ENCODE measurements at places on chromosomes 1 and 21.

- no peak for ATAC-seq
Measured at GRCh38 chr1:147630447-147630846, 39.9 kb downstream of the ACP6 start.

GRCh38 chr1:231039161-231040018, 664 bp downstream of the FAM89A start:
- peak; percentile 57 for ATAC-seq

GRCh38 chr21:35738347-35738961, 321.9 kb downstream of the SETD4 start:
- ATAC-seq: no peak

- no peak for ATAC-seq
Measured at GRCh38 chr1:29119121-29119929, 4.4 kb downstream of the TMEM200B start.

DNA sequence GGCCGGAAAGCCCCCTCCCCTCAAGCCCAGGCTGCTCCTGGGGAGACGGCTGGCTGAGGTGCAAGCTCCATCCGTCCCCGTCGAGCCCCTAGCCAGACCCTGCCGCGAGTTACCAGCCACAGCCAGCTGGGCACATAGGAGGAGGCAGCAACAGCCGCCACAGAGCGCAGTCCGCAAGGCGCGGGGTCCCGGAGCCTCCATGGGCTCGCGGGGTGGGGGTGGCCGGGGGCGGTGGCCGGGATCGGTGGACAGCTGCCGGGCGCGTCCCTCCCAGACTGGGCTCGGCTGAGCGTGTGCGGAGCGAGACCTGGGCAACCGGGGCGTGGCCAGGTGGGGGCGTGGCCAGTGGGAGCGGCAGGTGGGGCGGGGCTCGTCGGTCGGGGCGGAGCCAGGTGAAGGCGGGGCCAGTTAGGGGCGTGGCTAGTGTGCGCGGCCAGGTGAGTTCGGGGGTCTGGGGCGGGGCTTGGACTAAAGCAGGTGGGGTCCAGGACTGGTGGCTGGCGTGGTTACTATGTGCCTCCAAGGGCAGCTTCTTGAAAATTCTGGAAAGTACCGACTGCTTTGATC, at the start of gene CD164L2:
Gene CD164L2 (minus strand): TSS at position 295 of the 567 bp plus-strand sequence. CDS start 94 bp downstream, at position 201.
- ATAC-seq: no peak

DNA sequence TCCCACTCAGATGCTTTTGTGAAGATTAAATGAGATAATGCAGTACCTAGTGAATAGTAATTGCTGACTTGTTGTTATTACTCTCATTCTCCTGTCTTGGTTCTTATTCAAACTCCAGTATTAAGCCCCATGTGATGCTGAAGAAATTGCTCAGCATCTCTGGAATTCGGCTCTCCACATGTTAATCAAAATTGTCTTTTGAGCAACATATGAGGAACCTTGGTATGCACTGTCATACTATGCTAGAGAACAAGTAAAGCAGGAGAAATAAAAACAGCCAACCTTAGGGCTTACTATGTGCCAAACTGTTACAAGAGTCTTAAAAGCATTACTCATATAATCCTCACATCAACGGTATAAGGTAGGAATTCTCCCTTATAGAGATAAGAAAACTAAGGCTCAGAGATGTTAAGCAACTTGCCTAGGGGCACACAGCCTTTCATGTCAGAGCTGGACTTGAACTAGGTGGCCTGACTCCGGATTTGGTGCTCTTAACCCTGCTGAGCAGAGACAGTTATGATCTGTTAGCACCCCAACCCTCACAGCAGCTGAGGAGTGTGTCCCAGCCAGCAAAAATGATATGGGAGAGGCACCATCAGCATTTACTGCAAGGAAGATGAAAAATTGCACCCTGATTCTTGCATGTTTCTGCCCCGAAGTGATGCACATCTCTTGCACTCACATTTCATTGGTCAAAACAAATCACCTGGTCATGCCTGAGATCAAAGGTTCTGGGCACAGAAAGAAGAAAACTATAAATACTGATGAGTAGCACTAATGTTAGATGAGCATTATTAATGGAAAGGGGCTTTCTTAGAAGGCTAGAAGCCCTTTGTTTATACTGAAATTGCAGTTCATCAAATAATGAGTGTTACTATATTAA, 102.3 kb downstream of the OMA1 start:
- ATAC-seq: no peak

GRCh38 chr1:6688757-6689156, 12.9 kb downstream of the DNAJC11 start:
- no peak for ATAC-seq

DNA sequence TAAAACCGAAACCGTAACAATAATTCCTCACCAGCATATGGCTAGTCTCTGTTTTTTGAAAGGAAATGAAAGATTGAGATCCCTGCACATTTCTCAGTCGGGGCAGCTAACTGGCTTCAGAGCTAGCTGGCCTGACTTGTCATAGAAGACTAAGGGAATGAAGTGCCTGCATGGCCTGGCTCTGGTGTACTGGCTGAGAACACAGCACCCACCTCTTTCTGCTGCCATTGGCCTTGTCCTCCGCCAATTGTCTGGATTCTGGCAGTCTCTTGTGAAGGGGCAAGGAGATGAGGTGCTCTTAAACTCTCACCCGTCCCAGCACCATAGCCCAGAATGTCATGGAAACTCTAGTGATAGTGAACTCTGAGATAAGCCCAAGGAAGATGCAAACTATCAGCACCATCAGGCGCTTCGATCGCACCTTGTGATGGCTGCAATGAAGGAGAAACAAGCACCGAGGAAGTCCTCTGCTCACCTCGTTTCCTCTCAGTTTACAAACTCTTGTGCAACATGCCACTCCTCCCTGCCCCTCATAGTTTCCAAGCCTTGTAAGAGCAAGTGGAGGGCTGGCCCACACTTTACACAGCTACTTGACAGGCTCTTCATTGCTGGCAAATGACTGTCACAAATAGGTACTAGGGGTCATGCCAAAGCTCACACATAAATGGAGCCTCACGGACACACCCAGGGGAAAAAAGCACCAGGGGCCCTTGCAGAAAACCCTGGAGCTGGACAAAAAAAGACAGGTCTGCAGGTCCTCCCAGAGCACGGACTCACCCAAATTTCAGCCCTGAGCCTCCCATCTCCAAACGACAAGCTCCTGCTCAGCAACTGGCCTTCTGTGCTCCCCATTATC, 16.4 kb downstream of the INPP5B start:
- ATAC-seq: peak; percentile 56

DNA sequence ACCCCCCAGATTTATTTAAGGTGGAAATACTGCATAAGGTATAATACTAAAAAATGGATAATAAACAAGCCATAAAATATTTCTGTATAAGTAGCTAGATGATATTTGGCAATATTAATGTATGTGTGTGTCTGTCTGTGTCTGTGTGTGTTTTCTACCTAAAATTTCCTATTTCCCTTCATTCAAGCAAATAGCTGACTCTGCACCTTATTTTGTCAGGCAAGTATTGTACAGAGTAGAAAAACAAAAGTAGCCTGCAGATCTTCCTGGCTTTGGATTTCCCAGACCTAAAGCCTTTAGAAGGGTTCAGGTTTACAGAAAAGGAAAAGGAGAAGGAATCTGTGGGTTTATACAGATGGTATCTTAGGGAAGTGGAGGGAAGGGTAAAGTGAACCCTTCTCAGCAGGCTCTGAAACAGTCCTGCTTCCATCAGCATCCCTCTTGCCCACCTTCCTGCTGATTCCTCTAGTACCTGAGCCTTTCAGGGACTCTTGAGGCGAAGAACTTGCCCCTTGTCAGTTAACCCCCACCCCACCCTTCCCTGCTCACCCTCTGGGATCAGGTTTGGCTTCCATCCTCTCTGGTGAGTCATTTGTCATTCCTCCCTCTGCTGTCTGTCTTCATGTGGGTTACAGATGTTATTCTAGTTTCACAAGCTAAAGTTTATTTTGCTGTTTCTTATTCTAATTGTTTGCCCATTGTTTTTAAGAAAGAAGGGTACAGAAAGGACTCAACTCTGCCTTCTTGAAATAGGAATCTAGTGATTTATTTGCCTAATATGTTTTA, 21.7 kb upstream of the RGS16 start:
- no peak for ATAC-seq

DNA sequence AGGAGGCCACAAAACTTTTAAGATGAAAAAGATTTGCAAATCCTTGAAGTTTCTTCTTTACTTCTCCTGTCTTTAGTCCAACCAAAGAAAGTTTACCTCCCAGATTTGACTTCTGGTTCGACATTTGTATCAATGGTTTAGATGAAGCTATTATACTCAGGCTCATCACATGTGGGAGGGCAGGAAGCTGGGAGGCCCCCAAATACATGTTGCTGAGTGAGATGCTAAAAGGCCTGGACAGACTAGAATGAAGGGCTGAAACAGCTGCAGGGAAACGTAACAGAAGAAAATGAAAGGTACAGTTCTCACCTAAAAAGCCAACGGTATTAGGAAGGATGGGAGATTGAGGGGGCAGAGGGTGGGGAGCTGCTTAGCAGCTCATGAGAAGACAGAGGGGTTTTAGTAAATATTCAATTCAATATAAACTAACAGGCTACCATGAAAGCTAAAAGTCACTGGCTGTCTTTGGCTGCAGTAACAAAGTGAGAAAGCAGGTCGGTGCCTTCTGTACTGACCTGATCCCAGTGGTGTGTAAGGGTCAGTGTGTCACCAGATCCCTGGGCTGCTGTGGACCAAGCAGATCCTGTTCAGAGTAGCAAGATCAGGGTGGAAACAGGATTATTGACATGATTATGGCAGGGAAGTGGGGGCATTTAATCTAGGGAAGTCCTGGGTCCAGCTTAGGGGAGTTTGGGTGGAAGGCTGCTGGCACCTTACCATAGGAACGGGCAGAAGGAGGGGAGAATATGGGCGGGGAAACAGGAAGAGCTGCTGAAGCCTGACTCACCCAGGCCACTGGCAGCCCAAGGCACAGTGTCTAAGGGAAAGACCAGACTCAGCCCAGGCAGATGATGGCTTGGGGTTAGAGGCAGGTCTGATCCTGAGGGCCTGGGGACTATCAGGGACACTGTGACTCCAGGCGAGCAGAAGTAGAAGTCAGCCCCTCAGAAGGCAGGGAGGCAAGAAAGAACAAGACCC, 60.4 kb downstream of the KCNN3 start:
- no peak for ATAC-seq

DNA sequence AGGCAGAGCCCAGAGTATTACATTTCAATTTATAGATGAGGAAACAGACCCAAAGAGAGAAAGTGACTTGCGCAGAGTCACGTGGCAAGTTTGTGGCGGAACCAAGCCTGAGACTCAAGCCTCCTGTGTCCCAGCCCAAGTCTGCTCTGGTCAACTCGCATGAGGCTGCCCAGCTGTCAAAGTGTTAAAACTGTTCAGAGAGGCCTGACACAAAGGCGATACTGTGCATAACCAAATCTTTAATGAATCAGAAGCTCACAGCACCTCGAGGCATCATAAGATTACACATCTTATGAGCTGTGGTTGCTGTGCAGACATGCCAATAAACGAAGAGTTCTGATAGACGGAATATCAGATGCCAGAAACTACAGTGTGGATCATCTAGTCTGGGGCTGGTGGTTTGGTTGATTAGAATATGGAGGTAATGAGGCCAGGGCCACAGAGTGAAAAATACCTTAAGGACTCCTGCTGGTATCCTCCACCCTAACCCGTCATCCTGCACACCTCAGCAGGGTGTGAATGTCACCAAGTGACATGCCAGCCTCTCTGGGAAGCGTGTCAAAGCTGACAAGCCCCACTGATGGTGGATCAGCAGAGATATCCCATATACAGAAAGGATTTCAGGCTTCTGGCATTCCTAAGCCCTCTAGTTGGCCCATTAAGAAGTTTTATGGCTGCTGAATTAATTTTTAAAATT, 42.2 kb downstream of the TNNT2 start:
- no peak for ATAC-seq

- ATAC-seq: no peak
Measured at GRCh38 chr1:225987491-225988316, 11.4 kb downstream of the SDE2 start.

DNA sequence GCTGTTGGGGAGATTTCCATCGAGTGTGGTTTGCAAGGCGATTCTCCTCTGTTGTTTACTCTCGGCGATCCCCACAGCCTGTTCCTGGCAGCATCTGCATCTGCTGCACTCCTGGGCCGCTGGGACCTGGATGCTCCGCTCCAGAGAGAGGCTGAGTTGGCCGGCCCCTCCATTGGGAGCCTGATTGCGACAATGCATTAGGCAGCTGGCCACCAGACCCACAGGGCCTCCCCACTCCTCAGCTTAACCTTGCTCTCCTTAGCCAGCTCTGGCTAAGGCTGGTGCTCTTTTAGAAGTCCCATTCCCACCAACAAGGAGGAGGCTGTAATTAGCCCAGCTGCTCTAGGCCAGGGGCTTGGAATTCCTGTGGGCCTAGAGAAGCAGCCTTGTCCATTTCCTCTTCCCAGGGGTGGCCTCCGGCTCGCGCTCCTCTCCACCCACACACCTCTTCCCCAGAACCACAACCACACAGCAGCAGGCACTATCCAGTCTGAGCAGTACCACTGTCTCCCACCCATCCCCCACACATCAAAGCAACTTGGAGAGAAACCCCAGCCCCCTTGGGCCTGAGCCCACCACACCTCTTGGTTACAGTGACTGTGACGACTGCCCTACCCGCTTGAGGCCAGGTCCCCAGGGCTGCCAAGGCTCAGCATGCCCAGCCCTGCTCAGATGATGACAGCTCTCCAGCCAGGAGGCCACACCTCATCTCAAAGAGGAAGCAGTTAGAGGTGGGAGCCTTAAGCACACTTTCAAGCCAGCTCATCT, 193.8 kb upstream of the EDN2 start:
- peak; percentile 89 for ATAC-seq

- ATAC-seq: peak; percentile 86
Measured at GRCh38 chr1:27525296-27526272, 35.6 kb upstream of the WASF2 start.

GRCh38 chr1:228141226-228142044, 1.4 kb downstream of the GUK1 start:
- ATAC-seq: no peak

DNA sequence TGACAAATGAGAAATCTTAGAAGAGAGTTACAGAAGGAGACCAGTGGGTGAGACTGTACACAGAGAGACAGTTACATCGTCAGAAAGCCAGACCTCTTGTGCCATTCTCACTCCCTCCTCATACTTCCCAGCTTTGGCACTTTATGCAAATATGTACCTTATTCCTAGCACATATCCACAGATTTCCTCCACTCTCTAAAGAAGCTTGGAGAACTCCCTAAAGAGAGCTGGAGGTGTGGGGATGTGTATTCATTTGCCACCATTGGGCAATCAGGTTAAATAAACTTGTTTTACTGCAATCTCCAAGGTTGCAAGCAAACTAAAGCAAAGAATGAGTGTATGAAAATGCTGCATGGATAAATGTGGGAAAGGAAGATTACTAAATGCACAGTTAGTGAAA, 380.9 kb upstream of the PRMT6 start:
- ATAC-seq: no peak

DNA sequence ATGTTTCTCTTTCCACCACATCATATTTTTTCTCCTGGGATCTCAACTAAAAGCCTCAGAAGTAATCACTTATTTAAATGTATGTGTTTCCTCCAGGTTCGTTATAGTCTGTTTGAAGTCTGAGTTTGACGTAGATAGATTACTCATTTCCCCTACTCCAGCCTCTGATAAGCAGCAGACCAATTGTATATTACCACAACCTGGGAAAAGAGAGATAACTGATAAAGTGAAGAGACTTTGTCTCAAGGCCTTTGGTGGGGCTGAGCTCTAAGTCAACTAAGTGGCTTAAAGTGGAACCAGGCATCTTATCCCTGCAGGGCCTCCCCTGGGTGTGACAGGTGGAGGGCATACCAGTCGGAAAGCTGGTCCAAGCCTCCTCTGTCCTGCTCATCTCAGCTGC, 34.9 kb upstream of the CACNA1E start:
- no peak for ATAC-seq
